Activated T-helper 1 cell treated with anti-CD3 and anti-CD28 coated beads, Interleukin-12 subunit alpha, Interleukin-12 subunit beta, Interleukin-2, Interleukin-4 antibody, amounts not matched to agents 30 ng/mL and 10 ng/mL and 1 ng/mL, durations not matched to agents 14 hours and 24 hours and 36 hours (primary cell): ENCODE measurements at places on chromosomes 7 and 10.

GRCh38 chr10:29740981-29741545 is 106.3 kb upstream of the SVIL start:
- DNase-seq: no peak

- DNase-seq: no peak
These were observed 6.3 kb downstream of the C10orf67 start for GRCh38 chr10:23338155-23338828.

DNA sequence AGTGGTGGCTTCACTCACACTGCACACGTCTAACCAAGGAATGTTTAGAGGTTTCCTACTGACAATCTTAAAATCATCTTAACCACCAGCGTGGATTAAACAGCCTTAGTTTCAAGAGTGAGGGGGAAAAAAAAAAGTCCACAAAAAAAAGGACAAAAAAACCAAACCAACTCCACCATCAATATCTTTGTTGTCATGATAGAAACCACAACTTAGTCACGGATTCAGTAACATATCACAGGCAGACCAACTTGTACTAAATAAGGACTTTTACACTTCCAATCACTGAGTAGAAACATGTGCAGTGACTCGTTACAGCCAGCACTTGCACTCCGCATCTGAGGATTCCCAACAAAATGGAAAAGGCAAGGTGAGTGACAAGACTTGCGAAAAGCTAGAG is 46.5 kb downstream of the FAM171A1 start:
- DNase-seq: no peak

- DNase-seq: no peak
These were observed 80.0 kb upstream of the DDC start for GRCh38 chr7:50645186-50645585.

DNA sequence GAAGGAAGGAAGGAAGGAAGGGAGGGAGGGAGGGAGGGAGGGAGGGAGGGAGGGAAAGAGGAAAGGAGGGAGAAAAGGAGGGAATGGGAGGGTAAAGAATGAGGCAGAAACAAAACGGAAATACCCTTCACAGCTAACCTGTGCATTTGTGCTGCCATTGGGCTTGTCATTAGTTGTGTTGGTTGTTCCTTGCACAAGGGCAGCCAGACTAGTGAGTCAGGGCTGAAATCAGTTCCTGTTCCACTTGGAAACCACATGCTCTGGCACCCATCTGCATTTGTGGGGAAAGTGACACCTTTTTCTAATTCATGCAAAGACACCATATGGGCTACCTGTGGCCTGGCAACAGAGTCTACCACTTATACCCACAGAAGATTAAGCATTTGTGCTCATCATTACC is 1004.0 kb upstream of the C7orf33 start:
- DNase-seq: no peak

GRCh38 chr7:52502281-52502680 is 533.2 kb upstream of the POM121L12 start:
- no peak for DNase-seq

DNA sequence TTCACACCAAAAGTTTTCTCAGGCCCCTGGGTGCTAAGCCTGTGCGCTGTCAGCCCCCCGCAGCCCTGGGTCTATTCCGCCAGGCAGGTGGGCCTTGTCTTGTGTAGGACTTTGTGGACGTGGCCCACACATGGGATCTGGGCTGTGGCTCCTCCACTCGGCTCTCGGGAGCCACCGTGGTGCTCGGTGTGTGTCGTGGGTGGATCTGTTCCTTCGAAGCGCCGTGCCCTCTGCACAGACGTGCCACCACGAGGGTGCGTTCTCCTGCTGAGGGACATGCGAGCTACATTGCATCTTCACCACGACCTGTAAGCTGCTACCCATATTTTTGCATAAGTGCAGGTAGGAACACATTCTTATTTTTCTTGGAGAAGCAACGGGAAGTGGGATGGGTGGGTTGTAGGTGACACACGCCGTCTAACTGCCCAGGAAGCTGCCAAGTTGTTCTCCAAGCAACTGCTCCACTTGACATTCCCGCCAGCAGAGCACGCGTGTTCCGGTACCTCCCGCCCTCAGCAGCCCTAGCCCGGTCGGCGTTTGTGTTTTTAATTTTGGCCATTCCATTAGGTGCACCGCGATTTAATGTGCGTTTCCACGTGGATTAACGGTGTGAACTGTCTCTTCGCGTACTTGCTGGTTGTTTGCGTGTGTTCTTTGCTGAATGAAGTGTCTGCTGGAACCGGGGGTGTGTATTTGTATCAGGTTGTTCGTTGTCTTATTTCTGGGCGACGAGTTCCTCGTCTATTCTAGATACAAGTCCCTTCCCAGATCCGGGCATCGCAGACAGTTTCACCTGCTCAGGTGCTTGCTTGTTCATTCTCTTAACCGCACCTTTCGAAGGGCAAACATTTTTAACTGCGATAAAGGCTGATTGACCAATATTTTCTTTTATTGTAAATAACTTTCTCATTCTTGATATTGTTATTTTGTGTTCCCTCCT is 47.4 kb upstream of the CFAP46 start:
- no peak for DNase-seq

DNA sequence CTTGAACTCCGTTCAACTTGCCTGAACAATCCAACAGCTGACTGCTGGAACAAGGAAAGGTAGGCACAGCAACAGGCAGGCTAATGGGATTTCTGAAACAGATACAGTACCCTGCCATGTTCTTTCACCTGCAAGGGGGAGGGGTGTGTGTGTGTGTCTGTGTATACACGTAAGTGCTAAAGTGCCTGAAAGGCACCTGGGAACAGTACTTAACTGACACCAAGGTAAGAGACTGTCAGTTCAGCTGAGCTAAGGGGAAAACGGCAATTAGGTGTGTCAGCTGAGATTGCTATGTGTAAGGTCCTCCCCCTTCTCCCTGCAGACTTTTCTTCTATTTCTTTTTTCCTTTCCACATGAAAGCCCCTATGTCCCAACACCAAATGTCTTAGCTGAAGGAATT is 27.0 kb downstream of the NAMPT start:
- DNase-seq: no peak

DNA sequence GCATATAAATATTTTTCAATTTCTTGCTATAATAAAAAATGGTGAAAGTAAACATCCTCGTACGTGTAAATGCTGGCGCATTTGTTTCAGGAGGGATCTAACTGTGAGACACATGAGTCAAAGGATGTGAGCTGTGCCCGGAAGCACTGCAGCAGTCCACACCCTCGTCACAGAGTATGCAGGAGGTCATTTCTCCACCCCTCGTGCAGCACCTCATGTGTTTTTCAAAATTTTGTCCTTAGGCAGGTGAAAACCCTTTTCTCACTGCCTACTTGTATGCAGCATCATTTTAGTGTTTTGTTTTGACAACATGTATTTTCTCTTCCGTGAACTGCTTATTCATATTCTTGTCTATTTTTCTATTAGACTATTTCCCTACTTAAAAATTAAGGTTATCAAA is 162.7 kb downstream of the AVL9 start:
- no peak for DNase-seq

GRCh38 chr7:25965405-25966123 is 186.4 kb upstream of the NFE2L3 start:
- no peak for DNase-seq

GRCh38 chr7:74025146-74025545 is 2.8 kb upstream of the ELN start:
- no peak for DNase-seq

- no peak for DNase-seq
These were observed 79.2 kb upstream of the FRMD4A start for GRCh38 chr10:14409856-14410458.

DNA sequence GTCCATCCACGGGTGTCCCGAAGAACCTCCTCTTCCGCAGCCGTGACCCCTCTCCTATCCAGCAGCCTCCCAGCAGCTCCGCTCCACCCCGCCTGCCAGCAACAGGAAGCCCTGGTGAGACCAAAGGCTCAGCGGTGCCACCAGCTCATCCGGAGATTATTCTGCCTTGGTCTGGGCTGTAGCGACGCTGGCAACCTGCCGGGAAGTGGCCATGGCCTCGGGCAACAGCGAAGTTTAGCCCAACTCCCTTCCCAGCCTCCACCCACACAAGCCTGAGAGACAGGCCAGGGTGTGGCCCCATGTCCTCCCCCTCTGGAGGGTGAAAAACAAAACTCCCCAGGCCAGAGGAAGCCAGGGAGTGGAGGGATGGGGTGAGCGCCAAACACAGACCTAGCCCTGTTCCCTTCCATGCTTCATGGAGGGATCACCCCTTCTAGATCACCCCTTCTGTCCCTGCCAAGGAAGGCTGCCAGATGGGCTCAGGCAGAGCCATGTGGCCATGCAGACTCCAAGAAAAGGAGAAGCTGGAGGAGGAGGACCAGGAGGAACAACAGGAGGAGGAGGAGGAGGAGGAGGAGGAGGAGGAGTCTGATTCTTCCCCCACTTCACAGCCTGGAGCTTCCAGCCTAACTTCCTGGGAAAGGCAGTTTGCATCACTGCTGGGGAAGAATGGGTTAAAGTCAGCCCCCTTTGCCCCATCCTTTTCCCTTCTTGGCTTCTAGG is 918 bp downstream of the CALHM2 start:
- peak; percentile 34 for DNase-seq

GRCh38 chr10:5951167-5951711 is 26.1 kb downstream of the IL15RA start:
- no peak for DNase-seq

- DNase-seq: peak; percentile 46
These were observed 965 bp downstream of the ZCCHC24 start for GRCh38 chr10:79444199-79445119.

GRCh38 chr7:43612599-43613589 is 30.0 kb downstream of the STK17A start:
- no peak for DNase-seq

DNA sequence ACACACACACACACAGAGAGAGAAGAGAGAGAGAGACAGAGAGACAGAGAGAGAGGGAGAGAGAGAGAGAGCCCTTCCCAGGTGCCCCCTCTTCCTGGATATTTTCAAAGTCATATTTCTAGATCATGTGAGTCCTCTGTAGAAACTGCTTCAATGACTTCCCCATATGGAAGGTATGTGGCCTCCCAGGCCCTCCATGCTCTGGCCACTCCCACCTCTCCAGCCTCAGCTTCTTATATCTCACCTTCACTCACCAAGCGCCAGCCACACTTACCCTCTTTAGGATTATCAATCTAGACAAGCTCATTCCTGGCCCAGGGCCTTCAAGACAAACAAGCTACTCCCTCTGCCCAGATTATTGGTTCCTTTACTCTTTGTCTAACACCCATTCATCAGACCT is 259.7 kb downstream of the MTERF1 start:
- DNase-seq: no peak

- DNase-seq: no peak
These were observed 717.2 kb downstream of the TNS3 start for GRCh38 chr7:46864716-46865115.

- no peak for DNase-seq
These were observed 825 bp downstream of the MRPL32 start for GRCh38 chr7:42932811-42933591.

DNA sequence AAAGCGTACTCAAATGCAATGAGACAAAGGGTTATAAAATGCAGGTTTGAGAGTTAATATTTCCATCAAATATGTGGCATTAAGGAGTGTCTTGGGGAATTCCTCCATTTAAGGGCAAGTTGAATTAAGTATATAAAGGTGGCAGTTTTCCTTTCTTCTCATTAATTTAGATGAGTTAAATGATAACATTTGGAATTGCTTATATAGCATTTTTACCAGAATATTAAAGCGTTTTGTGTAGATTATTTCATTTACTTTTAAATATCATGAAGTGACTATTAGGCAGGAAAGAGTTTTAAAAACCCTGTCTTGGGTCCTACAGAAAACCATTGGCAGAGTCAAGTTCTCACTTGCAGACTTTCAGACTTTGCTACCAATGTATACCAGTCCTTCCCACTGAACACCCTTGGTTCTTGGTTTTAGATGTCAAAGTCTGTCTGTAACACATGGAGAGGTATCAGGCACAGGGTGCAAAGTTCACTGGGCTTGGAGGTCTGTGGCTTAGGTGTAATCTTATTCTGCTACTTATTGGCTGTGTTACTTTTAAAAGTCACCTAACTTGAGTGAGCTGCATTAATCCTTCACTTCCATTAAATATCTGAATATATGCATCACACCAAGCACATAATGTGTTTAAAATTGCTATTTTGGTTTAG is 51.0 kb downstream of the ASB4 start:
- no peak for DNase-seq

DNA sequence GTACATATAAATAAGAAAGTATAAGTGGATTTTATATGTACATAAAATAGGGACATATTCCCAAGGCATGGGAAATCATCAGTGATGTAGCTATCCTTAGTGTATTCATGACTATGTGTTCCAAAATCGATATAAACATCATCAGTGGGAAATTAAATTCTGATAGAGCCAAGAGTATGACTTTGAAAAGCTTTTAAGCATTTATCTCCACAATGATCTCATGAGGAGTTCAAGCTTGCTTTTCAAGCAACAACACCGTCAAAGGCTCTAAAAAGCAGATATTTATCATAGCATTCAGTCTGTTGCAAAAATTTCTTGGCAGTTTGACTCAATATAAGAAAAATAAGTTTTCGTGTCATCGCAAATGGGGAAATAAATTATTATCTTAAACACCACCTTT is 14.5 kb upstream of the NEBL start:
- no peak for DNase-seq

DNA sequence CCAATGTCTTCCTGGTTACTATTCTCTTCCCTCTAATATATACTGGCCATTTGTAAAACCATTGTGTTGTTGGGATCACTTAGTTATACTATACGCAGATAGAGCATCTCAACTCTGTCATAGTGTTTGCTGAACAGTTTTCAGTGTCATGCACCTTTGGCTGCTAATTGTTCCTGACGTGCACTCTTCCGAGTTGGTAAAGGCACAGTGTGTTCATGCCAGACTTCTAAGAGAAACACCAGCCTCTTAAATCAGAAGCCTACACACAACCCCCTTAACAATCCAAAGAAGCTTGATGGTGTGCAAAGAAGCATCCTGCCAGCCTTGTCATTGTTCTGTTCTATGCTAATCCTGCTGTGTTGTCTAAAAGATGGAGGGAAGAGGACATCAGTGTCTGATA is 131.1 kb downstream of the MAPK8 start:
- DNase-seq: no peak

DNA sequence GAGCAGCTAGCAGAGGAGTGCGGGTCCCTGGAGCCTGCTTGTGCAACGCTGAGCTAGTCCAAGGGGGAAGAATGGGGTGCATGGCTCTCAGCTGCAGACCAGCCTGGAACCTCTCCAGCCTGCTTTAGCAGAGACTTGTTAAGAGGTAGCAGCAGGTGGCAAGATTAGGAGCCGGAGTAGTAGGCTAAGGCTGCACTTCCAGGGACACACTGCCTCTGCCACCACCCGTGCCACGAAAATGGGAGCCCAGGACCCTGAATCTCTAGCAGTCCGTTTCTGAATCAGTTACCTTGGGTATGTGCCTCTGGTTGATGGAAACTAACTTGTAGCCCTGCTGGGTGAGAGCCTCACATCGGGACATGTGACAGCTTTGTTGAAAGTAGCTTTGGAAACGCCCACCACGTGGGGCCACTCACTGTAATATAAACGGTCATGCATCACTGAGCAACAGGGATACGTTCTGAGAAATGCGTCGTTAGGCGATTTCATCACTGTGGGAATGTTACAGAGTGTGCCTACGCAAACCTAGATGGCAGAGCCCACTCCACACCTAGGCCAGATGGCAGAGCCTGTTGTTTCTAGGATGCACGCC is 25.9 kb downstream of the HTRA1 start:
- DNase-seq: no peak
